Brain (organoid and tissue), 16 donors: ENCODE measurements at places on chromosomes 5 and 9.
A peak's percentile ranks its signal among the peaks of the same experiment; 100 is the strongest.

- DNase-seq: no peak
Measured at GRCh38 chr9:35322075-35322885, 160.5 kb downstream of the UNC13B start.

GRCh38 chr9:125540497-125540896 lies 166.5 kb downstream of the MAPKAP1 start:
- DNase-seq: no peak

DNA sequence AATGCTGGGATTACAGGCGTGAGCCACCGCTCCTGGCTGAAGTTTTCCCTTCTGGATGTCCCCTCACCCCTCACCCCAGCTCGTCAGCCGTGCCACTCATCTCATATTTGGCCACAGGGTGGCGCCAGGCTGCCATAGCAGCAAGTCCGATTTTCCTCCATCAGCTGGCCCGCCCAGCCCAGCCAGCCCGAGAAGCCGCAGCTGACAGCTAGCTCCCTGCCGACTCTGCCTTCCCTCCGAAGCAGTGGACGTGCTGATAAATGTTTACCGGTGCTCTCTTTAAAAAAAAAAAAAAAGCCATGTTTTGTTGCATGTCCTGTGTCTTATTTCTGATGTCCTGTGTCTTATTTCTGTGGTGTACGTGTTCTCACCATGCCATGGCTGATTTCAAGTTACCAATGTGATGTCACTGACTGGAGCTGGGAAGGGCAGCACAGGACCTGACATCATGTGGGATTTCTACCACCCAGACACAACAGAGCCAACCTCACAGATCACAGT lies 58.3 kb downstream of the PFDN1 start:
- DNase-seq: peak; percentile 94

DNA sequence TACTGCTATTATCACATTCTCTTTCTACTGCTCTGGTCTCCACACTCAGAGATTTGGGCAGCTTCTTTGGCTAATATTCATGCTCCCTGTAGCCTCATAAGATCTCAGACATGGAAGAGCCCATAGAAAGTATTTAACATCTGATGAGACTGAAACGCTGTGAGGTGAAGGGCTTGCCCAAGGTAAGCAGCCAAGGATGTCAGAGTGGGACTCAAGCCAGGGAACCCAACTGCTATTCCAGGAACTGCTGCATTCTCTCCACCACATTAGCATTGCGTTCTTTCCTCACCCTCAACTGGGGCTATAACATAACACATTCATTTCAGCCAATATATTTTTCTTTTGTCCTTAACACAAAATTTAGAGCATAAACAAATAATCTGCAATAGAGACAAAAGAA lies 3.8 kb downstream of the ADRB2 start:
- no peak for DNase-seq

GRCh38 chr5:54580997-54581811 lies 63.6 kb downstream of the SNX18 start:
- DNase-seq: no peak

DNA sequence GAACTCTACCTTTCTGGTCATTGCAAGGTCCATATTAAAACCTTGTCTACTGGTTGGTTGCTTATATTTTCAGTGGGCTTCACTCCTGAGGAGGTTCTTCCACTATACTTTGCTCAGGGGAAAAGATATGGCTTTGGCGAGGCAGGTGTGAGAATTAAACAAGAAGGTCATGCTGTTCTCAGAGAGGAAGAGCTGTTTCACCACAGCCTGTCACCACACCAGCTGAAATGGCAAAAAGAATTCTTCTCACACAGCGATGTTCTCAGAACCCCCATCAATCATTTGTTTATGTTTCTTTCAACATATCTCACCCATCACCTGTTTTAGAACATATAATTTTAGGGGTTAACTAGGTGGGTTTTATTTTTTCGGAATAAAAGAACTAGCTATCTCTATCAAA lies 38.6 kb downstream of the CAPSL start:
- DNase-seq: no peak

DNA sequence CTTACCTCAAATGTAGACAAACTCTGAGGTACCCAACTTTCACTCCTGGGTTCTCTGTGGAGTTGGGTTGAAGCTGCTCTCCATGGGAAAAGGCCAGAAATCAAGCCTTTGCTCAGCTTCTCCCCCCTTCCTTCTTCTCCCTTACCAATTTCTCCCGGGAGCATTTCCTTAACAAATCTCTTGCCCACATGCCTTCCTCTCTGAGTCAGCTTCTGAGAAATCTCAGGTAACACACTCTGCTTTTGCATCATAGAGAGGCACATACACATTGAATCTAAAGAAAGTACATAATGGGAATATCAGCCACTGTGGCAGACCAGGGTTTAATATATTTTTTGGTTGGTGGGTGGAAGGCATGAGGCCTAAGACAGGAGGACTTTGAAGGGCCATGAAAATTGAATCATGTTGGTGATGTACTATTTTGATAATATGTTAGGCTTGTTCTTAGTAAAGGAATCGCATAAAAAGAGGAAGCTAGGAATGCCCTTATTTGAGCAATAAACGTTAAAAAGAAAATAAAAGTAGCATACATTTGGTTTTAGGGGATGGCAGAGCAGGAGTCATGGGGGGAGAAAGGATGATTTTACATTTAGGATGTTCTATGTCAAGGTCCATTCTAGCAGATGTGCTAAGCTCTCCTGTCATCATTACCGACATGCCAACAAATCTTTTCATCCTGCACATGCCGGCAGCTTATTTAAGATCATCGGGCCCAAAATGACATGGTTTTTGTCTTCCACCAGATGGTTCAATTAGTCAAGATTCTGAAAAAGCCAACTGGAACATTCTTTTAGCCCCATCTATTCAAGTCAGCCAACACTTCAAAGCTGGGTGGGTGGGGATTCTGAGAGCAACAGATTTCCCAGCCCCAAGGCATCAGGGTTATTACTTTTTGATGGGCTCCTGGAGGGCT lies 199.5 kb upstream of the CLINT1 start:
- no peak for DNase-seq

DNA sequence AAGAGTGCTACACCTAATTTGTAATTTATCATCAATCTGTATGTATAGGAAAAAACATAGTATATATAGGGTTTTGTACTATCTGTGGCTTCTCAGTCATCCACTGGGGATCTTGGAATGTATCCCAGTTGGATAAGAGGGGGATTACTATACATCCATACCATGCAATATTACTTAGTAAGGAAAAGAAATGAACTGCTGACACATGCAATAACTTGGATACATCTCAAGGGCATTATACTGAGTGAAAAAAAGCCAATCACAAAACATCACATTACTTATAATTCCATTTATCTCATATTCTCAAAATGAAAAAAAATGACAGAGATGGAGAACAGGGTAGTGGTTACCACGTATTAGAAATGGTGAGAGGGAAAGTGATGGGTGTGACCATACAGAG lies 108.3 kb upstream of the RGS7BP start:
- no peak for DNase-seq

- DNase-seq: no peak
Measured at GRCh38 chr9:17063535-17064135, 71.2 kb upstream of the CNTLN start.

DNA sequence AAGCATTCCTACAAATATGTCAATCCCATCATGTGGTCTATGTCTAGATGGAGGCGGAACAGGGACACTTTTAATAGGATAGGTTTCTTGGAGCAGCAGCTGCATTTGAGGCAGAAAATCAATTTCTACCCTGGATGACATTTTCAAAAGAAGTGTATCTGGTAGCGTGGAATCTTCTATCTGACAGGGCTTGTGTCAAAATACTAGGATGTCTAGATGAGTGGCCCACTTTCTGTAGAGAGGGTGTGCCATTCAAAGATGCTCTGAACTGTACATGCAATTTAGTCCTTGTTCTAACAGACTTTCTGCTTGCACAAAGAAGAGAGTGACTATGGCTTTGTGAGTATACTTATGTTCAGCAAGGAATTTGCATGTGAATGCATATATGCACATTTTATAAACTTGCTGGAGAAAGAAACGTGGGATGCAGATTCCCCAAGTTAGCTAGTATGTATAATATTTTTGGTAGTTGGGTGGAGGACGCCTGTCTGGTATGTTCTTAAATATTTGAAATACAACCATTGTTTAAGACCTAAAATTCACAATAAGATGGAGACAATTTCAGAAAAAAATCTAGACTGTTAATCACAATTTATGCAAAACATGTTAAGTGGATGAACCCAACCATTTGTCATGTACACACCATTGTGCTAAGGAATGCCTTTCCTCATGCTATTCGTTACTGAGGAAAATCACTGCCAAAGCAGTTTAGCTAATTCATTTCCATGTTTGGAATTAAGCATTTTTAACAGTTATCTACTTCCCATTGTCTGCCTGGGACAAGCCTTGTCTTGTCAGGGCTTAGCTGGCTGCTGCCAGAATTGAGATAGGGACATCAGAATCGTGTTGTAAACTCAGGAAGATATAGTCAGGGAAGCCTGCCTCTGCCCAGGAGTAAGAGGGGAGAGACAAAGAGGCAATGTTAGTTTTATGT lies 129.1 kb upstream of the MEF2C start:
- no peak for DNase-seq

DNA sequence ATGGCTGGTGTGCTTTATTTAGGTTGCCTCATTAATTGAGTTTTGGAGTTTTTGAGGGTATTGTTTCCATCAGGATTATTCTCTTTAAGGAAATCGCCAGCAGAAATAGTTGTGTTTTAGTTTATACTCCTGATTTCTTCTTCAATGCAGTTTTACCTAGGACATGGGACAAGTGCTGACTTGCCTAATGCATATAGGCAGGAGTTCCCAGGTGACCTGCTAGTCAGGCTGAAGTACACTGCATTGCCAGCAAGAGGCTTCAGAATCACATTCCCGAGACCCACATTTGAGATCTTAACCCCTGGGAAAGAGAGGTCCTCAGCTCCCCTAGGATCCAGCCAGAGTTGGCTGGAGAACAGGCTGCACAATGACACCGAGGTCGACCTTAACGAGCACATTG lies 1.5 kb upstream of the OR1N2 start:
- DNase-seq: no peak

DNA sequence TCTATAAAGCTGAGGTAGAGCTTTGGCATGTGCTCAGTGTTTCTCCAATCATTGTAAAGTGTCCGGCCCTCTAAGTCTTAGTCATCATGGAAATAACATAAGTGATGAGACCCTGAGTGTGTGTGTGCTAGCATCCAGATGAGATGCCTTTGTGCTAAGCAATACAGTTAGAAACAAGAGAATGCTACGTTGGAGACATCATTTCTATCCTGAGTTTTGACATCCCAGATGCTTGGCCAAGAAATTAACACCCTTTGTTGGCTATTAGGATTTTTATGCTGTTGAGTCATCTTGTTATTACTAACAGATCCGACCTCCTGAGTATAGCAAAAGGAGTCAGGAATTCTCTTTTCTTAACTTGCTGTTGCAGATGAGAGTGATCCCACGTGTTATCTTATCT lies 508.0 kb downstream of the GADD45G start:
- no peak for DNase-seq

- DNase-seq: no peak
Measured at GRCh38 chr5:178413988-178414387, 176.2 kb downstream of the COL23A1 start.

- DNase-seq: no peak
Measured at GRCh38 chr9:130765137-130766020, 69.7 kb upstream of the ABL1 start.

DNA sequence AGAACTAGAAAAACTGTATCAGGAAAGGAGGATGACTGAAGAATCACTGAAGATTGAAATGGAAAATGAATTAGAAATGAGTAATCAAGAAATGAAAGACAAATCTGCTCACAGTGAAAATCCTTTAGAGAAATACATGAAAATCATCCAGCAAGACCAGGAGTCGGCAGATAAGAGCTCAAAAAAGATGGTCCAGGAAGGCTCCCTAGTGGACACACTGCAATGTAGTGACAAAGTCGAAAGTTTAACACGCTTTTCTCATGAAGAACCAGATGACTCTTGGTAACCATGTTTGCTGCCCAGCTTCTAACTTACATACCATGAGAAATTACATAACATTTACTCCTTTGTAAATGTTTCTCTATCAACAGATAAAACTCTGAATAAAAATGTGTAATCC lies 37.1 kb downstream of the CPLANE1 start:
- no peak for DNase-seq

DNA sequence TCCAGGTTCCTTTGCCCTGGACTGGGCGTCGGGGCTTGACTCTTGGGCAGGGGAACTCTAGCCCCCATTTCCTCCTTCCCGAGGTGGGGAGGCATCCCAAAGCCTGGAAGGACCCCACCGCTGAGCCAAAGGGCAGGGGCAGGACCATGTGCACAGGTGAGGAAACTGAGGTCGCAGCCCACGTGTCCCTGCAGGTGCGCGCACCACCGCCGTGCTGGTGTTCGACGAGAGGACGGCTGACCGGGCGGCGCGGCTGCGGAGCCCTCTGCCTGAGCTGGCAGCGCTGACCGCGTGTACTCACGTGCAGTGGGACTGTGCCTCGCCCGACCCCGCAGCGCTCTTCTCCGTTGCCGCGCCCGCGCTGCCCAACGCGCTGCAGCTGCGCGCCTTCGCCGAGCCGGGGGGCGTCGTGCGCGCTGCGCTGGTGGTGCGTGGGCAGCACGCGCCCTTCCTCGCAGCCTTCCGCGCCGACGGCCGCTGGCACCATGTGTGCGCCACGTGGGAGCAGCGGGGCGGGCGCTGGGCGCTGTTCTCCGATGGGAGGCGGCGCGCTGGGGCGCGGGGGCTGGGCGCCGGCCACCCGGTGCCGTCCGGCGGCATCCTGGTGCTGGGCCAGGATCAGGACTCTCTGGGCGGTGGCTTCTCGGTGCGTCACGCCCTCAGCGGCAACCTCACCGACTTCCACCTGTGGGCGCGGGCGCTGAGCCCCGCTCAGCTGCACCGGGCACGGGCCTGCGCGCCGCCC lies 2.8 kb downstream of the ADGRD2 start:
- no peak for DNase-seq

GRCh38 chr5:107134931-107135330 lies 535.8 kb downstream of the EFNA5 start:
- no peak for DNase-seq

- no peak for DNase-seq
Measured at GRCh38 chr9:136001231-136001630, 40.1 kb upstream of the UBAC1 start.

- DNase-seq: no peak
Measured at GRCh38 chr9:97668485-97668884, 28.7 kb downstream of the XPA start.

- no peak for DNase-seq
Measured at GRCh38 chr5:138938526-138938925, 63.4 kb upstream of the LRRTM2 start.

- DNase-seq: no peak
Measured at GRCh38 chr5:65861830-65862241, 64.5 kb upstream of the ERBIN start.

DNA sequence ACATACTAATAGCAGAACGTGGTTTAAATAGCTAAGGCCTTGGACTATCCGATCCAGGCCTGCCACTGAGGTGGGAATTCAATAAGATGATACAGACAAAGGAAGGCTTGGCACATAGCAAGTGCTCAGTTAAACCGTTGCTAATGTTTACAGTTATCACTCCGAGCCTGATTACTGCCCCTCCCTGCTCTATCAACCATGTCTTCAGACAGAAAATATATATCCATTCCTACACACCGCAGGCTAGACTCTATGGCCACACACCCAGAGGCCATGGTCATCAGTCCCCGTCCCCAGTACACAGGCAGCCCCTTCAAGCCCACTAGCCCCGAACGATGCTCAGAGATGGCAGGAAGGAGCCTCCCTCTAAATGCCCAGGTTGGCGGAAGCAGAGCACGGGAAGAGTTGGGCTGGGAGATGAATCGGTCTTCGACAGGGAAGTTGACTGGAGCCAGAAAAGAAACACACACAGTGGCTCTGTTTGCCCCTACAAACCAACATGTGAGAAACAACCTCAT lies 49.7 kb upstream of the STXBP1 start:
- DNase-seq: no peak
